Right lobe of liver (tissue), 6 donors: ENCODE measurements at places on chromosomes 1 and 21. TPM values are rescaled to one million over a fixed set of nuclear protein-coding genes. Genes with fewer than 3 reads are reported as not detected.

TTC34 gene
- total RNA-seq = 0.18 TPM

HSPA13 gene
- 9.2 TPM for total RNA-seq

ARPC5 gene
- total RNA-seq = 40.8 TPM

TFF3 gene
- 1.7 TPM for total RNA-seq

PSRC1 gene
- total RNA-seq = 1.9 TPM

KLF17 gene
- total RNA-seq = not detected

OR10Z1 gene
- total RNA-seq = not detected

AMIGO1 gene
- total RNA-seq = 2.6 TPM

MRPS14 gene
- total RNA-seq = 19.2 TPM

ADAMTS4 gene
- 0.46 TPM for total RNA-seq

CASP9 gene
- 7.1 TPM for total RNA-seq

CFHR2 gene
- total RNA-seq = 446 TPM

ATP1A4 gene
- total RNA-seq = not detected

IL24 gene
- total RNA-seq = not detected

UROD gene
- total RNA-seq = 71.2 TPM

LCE1A gene
- not detected for total RNA-seq

CADM3 gene
- 0.16 TPM for total RNA-seq

ZFP69B gene
- 1.1 TPM for total RNA-seq

AADACL4 gene
- not detected for total RNA-seq

CD1B gene
- total RNA-seq = not detected

DBT gene
- 18.6 TPM for total RNA-seq

CEP170 gene
- total RNA-seq = 14.1 TPM

LCE2A gene
- total RNA-seq = not detected

FAAH gene
- total RNA-seq = 32.6 TPM

GUK1 gene
- total RNA-seq = 213 TPM

TDRD5 gene
- not detected for total RNA-seq

EFNA1 gene
- total RNA-seq = 419 TPM

GIPC2 gene
- 7.2 TPM for total RNA-seq

RGS8 gene
- total RNA-seq = not detected

HOOK1 gene
- 18.7 TPM for total RNA-seq

IVL gene
- total RNA-seq = not detected

KNCN gene
- total RNA-seq = not detected

RGS1 gene
- total RNA-seq = 24.1 TPM
